ENCODE measurements at places on chromosomes 5 and 9.

- DNase-seq = no peak
These were observed 89.5 kb downstream of the ESM1 start for GRCh38 chr5:54895816-54896341.

DNA sequence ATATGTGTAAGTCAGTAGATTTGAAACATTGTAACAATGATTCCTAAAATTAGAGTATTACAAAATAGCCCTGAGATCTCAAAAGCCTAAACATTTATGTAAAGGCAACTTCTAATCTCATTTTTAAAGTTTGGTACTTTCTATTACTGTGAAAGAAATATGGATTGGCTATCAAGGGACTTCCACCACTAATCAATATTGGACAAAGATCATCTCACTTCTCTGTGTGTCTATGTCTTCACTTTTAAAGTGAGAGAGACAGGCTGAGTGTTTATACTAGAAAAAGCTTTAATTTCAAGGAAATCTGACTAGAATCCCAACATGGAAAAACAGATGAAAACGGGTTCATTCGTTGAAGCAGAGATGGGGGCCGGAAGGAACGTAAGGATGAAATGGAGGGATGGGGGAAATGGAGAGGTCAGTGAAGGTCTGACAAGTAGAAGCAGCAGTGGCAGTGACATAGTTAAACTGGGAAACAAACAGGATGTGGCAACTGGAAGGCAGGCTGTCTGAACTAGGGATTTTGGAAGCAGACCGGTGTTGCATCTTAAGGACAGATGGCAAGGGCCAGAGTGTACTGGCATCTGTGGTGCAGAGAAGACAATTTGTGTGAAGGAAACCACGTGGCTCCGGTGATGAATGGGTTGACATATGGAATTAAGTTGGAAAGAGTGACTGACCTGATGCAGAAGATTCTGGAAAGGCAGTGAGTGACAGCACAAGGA lies 60.8 kb downstream of the PDE4D start:
- DNase-seq = no peak

DNA sequence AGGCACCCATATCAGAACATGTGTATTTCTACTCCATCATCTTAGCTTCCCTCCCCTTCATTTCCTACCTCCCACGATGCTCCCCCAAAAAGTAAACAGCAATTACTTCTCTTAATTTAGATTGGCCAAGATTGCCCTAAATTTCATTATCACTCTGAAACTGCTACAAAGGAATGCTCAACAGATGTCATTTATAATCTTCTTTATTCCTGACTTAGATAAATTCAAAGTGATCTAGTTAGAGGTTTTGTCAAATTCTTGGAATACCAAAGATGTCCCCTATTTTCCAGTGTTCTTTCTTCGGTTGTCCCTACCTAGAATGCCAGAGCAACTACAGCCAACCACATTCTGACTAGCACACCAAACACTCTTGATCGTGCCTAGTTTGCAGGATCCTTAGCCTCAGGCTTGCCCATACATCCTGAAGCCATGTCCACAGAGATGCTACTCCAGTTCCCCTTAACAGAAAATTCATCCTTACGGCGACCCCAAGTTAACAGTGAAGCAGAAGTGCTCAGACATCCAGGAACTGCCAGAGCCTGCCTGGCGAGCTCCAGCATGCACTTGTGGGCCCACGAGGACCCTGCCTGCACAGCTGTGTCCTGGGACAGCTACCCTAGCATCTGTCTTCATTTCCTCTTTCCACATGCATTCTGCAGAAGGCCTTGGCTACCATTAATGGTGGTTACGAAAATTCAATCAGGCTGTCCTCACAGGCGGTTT lies 31.6 kb downstream of the DAP start:
- no peak for DNase-seq

GRCh38 chr5:94378062-94378461 lies 240.3 kb downstream of the KIAA0825 start:
- DNase-seq = no peak

- DNase-seq = no peak
These were observed 8.3 kb upstream of the COMMD10 start for GRCh38 chr5:116076496-116076895.

DNA sequence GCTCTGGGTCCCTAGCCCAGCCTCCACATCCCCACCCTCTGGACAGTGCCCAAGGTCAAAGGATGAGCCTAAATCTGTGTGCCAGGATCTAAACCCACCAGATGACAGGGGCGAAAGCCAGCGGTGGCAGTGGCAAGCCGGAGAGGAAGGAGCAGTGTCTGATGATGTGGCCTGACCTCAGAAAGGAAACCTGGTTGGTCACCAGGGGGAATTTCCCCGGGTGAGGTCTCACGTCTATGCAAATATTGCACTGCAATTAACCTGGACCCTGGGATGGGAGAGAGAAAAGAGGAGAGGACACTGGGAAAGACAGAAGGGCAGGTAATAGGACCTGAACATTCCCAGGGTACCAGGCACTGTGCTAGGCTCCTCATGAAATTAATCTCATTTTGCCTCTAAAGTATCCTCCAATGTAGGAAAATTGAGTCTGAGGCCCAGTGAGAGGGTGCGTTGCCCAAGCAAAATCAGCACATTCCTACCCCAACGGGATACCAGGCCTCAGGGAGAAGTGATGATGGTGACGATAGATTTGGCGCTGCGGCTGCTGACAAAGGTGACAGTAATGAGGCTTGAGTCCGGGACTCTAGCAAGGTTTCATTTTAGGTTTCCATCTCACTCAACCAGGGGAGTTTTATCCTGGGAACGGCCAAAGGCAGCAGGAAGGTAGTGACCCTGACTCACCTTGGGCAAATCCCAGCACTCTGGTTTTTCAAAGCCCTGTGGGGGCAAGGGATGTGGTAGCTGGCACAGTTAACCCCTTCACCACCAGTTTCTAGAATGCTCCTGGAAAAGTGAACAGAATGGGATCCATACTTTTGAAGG lies 13.4 kb upstream of the TNIP1 start:
- DNase-seq = no peak

- DNase-seq = no peak
These were observed 162.3 kb upstream of the PPP2R2B start for GRCh38 chr5:147040856-147041255.

DNA sequence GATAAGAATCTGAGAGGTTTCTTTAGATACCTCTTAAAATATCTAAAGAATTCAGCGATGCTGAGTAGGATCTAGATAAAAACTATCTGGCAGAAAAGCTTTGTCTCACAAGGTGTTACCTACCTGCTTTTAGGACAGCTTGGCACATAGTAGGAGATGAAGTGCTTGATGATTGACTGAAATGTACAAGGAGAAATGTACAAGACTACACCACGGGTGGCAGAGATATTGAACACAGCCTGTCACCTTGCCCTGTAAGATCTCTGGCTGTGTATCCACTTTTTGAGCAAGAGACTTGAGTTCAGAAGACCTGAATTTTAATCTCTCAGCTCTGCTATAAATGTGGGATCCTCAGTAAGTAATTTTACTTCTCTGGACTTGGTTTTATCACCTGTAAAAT lies 15.7 kb downstream of the ALDOB start:
- DNase-seq = no peak

- DNase-seq = no peak
These were observed 101.3 kb upstream of the MAN2A1 start for GRCh38 chr5:109588281-109589035.

DNA sequence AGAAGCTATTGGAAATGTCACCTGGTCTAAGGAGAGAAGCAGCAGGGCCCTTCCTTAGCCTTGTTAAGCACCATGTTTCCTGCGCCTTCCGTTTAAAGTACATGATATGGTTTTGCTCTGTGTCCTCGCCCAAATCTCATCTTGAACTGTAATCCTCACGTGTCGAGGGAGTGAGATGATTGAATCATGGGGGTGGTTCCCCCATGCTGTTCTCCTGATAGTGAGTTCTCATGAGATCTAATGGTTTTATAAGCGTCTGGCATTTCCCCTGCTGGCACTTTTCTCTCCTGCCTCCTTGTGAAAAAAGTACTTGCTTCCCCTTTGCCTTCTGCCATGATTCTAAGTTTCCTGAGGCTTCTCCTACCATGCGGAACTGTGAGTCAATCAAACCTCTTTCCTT lies 49.7 kb downstream of the PRDM6 start:
- no peak for DNase-seq

GRCh38 chr9:70600506-70600905 lies 186.0 kb upstream of the KLF9 start:
- no peak for DNase-seq

- no peak for DNase-seq
These were observed 341.4 kb downstream of the RAB3C start for GRCh38 chr5:58924306-58924705.

DNA sequence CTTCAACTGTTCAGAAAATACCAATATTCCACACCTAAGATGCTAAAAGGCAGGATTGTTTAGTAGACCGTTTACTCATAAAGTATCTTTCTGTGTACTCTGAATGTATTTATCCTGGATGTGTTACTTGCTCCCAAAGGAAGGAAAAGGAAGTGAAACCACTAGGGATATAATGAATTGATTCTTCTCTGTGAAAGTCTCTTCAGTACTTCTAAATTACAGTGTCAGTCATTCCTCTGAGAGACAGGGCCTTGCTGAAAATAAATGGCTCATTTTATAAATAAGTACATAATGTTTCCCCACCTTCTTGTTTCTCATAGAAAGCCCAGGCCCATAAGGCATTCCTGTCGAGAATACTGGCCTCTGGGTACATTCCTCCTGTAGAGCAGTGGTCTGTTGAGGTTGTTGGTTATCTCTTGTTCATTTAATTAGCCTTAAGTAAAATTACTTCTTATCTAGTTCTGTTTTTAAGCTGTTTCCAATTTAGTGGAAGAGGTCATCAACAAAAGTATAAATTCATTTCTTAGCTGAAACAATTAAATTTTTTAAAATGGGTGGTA lies 1.6 kb downstream of the HAPLN1 start:
- DNase-seq = no peak

- no peak for DNase-seq
These were observed 228.9 kb upstream of the IRX4 start for GRCh38 chr5:2111569-2112105.

DNA sequence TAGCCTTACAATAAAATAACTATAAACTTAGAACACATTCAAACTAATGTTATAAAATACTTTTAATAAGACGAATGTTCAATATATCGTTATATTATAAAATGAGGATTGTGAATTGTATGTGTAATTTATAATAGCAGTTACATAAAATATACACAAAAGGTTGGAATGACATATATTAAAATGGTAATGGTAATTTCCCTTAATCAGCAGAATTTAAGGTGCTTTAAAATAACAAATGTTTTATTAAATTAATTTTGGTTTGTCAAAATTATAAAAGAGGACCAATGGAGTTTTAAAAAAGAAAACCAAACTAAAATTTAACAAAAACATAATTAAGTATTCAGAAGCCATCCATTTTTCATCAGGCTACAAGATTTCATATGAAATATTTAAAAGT lies 164.3 kb upstream of the PRDM9 start:
- no peak for DNase-seq
